ENCODE measurements at places on chromosomes 11 and 22. TPM values are rescaled to one million over a fixed set of nuclear protein-coding genes. Genes with fewer than 3 reads are reported as not detected.

NTM gene
- not detected for total RNA-seq

- DNase-seq, result no peak
- no peaks in the 10 kb centered on the region for H3K36me3 ChIP-seq
- H3K4me1 ChIP-seq, result peaks cover 5% of the 10 kb centered on the region
- H3K27ac ChIP-seq, result no peak overlapping the region
These were observed 9.0 kb upstream of the HTR3B start for GRCh38 chr11:113895367-113896155.

DNA sequence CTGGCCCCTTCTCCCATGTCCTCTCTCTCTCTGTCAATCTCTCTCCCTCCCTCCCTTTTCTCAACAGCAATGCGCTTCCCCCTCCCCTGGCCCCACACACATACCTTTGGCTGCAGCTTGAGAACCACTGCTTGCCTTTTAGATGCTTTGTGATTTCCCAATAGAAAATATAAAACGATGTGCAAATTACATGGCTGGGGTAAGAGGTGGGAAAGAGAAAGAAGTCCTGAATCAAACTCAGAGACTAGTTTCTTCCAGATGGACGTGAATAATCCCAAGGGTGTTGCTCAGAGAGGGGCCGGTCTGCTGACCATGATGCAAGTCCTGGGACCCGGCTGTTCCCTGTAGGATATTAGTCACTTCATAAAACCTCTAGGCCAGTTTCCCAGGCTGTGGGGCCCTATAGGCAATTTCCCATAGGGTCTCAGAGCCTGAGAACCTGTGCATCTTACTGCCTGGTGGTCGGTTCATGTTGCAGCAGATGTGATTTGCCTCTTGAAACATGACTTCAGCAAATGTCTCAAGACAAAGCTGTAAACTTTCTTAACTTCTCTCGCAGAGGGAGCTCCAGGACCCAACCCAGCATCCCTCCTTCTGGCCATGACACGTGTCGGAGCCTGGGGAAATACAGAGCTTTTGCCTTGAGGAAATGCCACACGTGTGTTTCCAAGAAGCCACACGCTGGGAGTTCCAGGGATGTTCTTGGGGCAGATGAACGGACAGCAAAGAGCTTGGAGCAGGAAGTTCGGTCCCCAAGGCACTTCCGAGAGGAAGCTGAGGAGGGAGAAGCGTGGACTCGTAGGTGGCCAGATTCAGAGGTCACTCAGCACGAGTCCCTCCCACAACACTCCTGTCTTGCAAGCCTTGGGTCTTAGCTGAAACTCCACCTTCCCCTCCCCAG, 34.5 kb upstream of the ETS1 start:
- no peak overlapping the region for H3K4me3 ChIP-seq
- H3K27me3 ChIP-seq, result no peaks in the 10 kb centered on the region
- H3K4me1 ChIP-seq, result peaks cover 49% of the 10 kb centered on the region
- H3K27ac ChIP-seq, result no peak overlapping the region
- H3K36me3 ChIP-seq, result no peaks in the 10 kb centered on the region

- H3K4me1 ChIP-seq, result peaks cover 16% of the 10 kb centered on the region
- H3K36me3 ChIP-seq, result no peaks in the 10 kb centered on the region
- H3K4me3 ChIP-seq, result no peak overlapping the region
- H3K27ac ChIP-seq, result no peak overlapping the region
- no peak for DNase-seq
- H3K27me3 ChIP-seq, result peaks cover 68% of the 10 kb centered on the region
These were observed 91.7 kb downstream of the TP53I11 start for GRCh38 chr11:44858796-44859527.

SLC29A2 gene
- total RNA-seq, result 12.1 TPM

- H3K27ac ChIP-seq, result peak overlapping the region; percentile 79
- no peaks in the 10 kb centered on the region for H3K36me3 ChIP-seq
- H3K27me3 ChIP-seq, result peaks cover 3% of the 10 kb centered on the region
- no peak for DNase-seq
- H3K4me3 ChIP-seq, result no peak overlapping the region
- peaks cover 11% of the 10 kb centered on the region for H3K4me1 ChIP-seq
These were observed 830 bp upstream of the SPDYC start for GRCh38 chr11:65169164-65169641.

GRCh38 chr22:28021116-28021997, 102.3 kb upstream of the PITPNB start:
- no peak overlapping the region for H3K27ac ChIP-seq
- peaks cover 12% of the 10 kb centered on the region for H3K4me1 ChIP-seq
- DNase-seq, result peak; percentile 23
- no peak overlapping the region for H3K4me3 ChIP-seq
- peaks cover 2% of the 10 kb centered on the region for H3K27me3 ChIP-seq

DNA sequence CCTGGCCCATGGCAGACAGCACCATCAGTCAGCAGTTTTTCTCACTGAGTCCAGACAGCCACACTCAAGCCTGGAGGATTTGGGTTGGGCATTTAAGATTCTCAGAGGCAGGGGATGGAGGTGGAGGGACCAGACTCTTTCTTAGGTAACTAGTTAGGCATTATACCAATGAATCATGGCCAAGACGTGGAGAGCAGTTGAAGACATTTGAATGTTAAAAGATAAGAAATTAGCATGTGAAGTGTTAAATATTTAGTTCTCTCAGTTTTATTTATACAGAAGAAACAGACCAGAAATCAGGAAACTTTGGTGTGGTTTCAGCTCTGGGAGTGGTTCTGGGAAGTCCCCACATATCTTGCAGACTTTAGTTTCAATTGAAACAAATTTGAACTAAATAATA, 9.9 kb downstream of the GTF2H1 start:
- no peaks in the 10 kb centered on the region for H3K27me3 ChIP-seq
- H3K36me3 ChIP-seq, result peaks cover 41% of the 10 kb centered on the region
- peak overlapping the region; percentile 73 for H3K27ac ChIP-seq

GRCh38 chr11:6653097-6653496, 2.5 kb downstream of the DCHS1 start:
- H3K27ac ChIP-seq, result no peak overlapping the region
- H3K4me1 ChIP-seq, result peaks cover 3% of the 10 kb centered on the region
- DNase-seq, result no peak
- no peak overlapping the region for H3K4me3 ChIP-seq
- peaks cover 16% of the 10 kb centered on the region for H3K27me3 ChIP-seq

DNA sequence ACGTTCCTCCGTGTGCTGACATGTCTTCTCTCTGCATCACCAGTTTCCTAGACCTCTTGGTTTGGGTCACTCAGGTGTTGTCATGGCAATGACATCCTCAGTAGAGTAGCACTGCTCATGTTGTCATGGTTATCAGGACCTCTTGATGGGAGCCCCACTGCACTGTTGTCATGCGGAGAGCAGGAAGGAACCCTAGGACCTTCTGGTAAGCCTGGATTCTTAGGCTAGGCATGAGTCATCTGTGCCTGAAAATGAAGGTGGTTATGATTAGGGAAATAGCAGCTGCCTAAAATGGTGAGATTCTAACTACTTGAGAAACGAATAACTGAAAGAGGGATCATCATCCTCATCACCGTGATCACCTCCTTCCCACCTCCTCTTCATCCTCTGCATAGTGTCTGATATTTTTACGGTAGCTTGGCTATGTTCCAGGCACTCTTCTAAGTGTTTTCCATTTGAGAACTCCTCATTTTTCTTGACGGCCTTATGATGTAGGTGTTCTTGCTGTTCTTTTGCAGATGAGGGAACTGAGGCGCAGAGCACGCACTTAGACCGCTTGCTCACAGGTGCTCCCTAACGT, 858.4 kb downstream of the NTM start:
- H3K4me3 ChIP-seq, result no peak overlapping the region
- no peak for DNase-seq
- H3K27me3 ChIP-seq, result no peaks in the 10 kb centered on the region
- no peaks in the 10 kb centered on the region for H3K36me3 ChIP-seq

MMP13 gene
- total RNA-seq, result not detected

GRCh38 chr11:74468058-74468457, 709 bp upstream of the KCNE3 start:
- no peak overlapping the region for H3K27ac ChIP-seq
- no peaks in the 10 kb centered on the region for H3K36me3 ChIP-seq
- DNase-seq, result no peak
- H3K4me3 ChIP-seq, result no peak overlapping the region
- peaks cover 36% of the 10 kb centered on the region for H3K27me3 ChIP-seq

GRCh38 chr11:390175-390574, 3.8 kb upstream of the PKP3 start:
- peaks cover 3% of the 10 kb centered on the region for H3K36me3 ChIP-seq
- H3K4me1 ChIP-seq, result peaks cover 3% of the 10 kb centered on the region
- no peak overlapping the region for H3K4me3 ChIP-seq

GRCh38 chr11:134646561-134646960, 234.5 kb upstream of the B3GAT1 start:
- peaks cover 4% of the 10 kb centered on the region for H3K4me1 ChIP-seq
- no peak overlapping the region for H3K4me3 ChIP-seq
- DNase-seq, result no peak
- peaks cover 44% of the 10 kb centered on the region for H3K27me3 ChIP-seq
- H3K27ac ChIP-seq, result no peak overlapping the region
- H3K36me3 ChIP-seq, result no peaks in the 10 kb centered on the region

GRCh38 chr11:131880316-131880715, 509.9 kb downstream of the NTM start:
- no peaks in the 10 kb centered on the region for H3K36me3 ChIP-seq
- DNase-seq, result no peak
- H3K27me3 ChIP-seq, result no peaks in the 10 kb centered on the region
- H3K4me3 ChIP-seq, result no peak overlapping the region

KRTAP5-8 gene
- total RNA-seq, result not detected

- no peaks in the 10 kb centered on the region for H3K36me3 ChIP-seq
- H3K27ac ChIP-seq, result peak overlapping the region; percentile 1
- peaks cover 12% of the 10 kb centered on the region for H3K4me1 ChIP-seq
These were observed 12.7 kb upstream of the RGL4 start for GRCh38 chr22:23678133-23678532.

PHOX2A gene
- total RNA-seq, result not detected

LMNTD2 gene
- 2.7 TPM for total RNA-seq

- no peaks in the 10 kb centered on the region for H3K4me1 ChIP-seq
- no peak overlapping the region for H3K27ac ChIP-seq
- H3K36me3 ChIP-seq, result no peaks in the 10 kb centered on the region
- no peak overlapping the region for H3K4me3 ChIP-seq
These were observed 15.0 kb upstream of the MUC15 start for GRCh38 chr11:26587073-26587472.

TIGD3 gene
- 1.2 TPM for total RNA-seq

GRCh38 chr11:23423656-23424055, 563.4 kb upstream of the CCDC179 start:
- no peak overlapping the region for H3K27ac ChIP-seq
- H3K4me3 ChIP-seq, result no peak overlapping the region
- H3K4me1 ChIP-seq, result no peaks in the 10 kb centered on the region
- H3K36me3 ChIP-seq, result no peaks in the 10 kb centered on the region
- no peaks in the 10 kb centered on the region for H3K27me3 ChIP-seq
- DNase-seq, result no peak

DNA sequence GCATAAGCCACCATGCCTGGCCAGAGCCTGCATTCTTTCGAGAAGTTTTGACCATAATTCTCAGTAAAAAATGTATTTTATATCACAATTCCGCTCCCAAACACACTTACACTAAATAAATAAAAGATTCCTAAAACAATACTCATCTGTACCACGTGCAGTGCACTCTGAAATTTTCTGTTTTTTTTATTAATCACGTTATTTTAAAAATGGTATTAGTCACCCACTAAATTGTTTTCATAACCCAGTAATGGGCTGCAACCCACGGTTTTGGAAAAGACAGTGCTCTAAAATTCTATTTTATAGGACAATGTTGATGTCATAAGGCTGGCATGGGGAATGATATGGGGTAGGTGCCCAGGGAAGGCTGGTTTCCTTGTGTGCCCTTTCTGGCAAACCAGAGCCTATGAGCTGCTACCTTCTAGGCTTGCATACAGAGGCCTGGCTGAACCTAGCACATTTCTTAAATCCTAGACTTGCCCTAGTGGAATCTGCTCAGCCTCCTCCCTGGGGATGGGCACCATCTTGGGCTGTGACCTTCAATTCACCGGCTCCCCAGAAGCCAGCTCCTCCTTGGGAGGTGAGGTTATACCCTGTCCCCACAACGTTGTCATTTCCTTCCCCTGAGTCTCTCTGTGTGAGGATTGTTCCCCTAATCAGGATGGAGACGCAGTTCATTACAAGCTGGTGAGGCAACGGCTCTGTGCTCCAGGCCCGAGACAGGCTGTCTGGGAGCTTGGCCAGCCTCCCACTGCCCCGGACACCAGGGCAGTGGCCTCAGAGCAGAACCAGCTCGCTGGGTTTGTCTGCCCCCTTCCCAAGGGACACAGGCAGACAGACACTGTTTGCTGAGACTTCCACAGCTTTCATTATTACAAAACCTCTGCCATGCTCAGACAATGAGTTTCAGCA, 116.5 kb upstream of the NAV2 start:
- no peaks in the 10 kb centered on the region for H3K4me1 ChIP-seq
- no peak overlapping the region for H3K27ac ChIP-seq
- H3K27me3 ChIP-seq, result no peaks in the 10 kb centered on the region
- DNase-seq, result no peak

ZNRF3 gene
- total RNA-seq, result 1.0 TPM

EPS8L2 gene
- 19.0 TPM for total RNA-seq

DNA sequence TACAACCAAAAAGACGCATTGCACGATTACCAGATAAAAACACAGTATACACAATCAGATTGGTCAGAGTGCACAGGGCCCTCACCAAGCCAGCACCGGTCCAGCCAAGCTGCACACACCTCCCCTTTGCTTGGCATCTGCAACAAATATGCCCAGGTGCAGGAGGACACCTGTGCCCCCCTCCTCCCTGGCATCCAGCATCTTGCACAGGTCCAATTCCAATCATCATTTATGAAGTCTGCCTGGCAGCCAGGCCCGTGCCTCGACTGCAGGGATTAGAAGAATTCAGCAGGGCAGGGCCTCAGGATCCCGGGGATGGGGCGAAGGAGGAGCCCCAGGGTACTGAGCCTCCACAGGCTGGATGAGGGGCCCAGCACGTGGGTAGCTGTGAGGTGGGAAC, 302.1 kb downstream of the CTTN start:
- no peak overlapping the region for H3K27ac ChIP-seq
- H3K4me1 ChIP-seq, result no peaks in the 10 kb centered on the region
- no peak overlapping the region for H3K4me3 ChIP-seq
- no peak for DNase-seq
- no peaks in the 10 kb centered on the region for H3K36me3 ChIP-seq

GRCh38 chr22:21753374-21754111, 17.9 kb upstream of the YPEL1 start:
- no peak overlapping the region for H3K27ac ChIP-seq
- H3K4me1 ChIP-seq, result peaks cover 5% of the 10 kb centered on the region
- DNase-seq, result no peak
- no peaks in the 10 kb centered on the region for H3K27me3 ChIP-seq
